ENCODE measurements at places on chromosomes 4 and X. TPM values are rescaled to one million over a fixed set of nuclear protein-coding genes. Genes with fewer than 3 reads are reported as not detected.

GRCh38 chr4:2255501-2256155 lies 6.3 kb downstream of the MXD4 start:
- no peak for DNase-seq

- DNase-seq: no peak
Observed at GRCh38 chr4:186840222-186840701, 116.6 kb upstream of the FAT1 start.

GRCh38 chrX:152866386-152866785 lies 31.5 kb upstream of the ZNF185 start:
- DNase-seq: no peak

The FAT4 gene
- 3.8 TPM for total RNA-seq

The ATP1B4 gene
- not detected for total RNA-seq

The PAGE1 gene
- not detected for total RNA-seq

The TCEAL1 gene
- 11.3 TPM for total RNA-seq

DNA sequence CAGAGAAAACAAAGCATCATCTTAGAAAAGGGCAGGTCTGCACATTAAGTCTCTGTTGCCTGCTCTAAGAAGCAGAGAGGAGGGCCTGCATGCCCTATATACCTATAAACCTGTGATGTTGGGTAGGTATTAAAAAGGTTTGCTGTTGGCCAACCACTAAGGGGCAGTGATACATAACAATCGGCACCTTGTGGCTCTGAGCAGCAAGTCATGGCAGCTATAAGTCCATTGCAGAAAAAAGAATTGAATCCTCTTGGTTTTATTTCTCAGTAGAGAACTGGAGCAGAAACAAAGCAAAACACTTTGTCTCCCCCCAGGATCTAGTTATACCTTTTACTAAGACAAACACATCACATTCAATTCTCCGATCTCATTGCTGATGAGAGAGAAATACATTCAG lies 1364.4 kb downstream of the STIM2 start:
- no peak for DNase-seq

DNA sequence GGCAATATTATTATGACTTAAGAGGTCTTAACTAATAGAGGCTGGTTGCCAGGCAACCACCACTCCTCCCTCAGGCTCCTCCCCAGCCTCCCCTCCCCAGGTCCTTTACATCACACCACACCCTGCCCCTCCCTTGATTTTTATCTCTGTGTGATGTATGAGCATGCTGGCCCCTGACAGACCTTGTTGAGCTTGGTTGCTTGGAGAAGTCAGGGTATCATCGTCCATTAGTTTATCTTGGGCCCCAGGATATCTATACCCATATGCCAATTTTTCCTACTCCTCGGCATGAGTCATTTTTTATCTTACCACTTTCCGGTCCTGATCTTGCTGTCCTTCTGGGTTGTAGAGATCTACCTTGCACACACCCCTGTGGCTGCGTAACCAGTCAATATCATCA lies 2.5 kb downstream of the AKAP4 start:
- peak; percentile 4 for DNase-seq

The DSPP gene
- under 0.01 TPM for total RNA-seq

The SYTL5 gene
- not detected for total RNA-seq

The CFAP99 gene
- total RNA-seq: 0.27 TPM

DNA sequence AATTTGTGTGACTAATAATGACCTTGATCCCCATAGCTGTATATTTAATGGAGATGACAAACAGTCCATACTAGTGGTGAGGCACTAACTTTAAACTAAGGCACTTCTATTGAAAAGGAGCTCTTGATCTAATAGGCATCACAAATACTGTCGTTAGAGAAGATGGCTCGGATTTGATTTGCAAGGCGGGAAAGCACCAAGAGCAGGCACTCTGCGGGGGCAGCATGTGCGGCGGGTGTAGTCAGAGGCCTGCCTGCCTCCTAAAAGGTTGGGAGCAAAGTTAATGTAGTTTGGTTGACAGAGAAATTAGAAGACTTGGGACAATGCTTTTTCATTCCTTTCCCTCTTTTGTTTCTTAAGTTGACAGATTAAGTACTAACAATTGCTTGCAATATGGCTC lies 278.8 kb downstream of the CFAP299 start:
- DNase-seq: no peak

The UBA1 gene
- 224 TPM for total RNA-seq

- DNase-seq: no peak
Observed at GRCh38 chr4:121278811-121279368, 101.9 kb downstream of the QRFPR start.

The UVSSA gene
- total RNA-seq: 11.0 TPM

The HHIP gene
- total RNA-seq: 0.27 TPM

GRCh38 chr4:112668131-112668530 lies 31.2 kb downstream of the LARP7 start:
- no peak for DNase-seq

The UGT8 gene
- 0.27 TPM for total RNA-seq

The NPY2R gene
- total RNA-seq: under 0.01 TPM

GRCh38 chr4:143230683-143231082 lies 46.0 kb downstream of the USP38 start:
- DNase-seq: no peak

GRCh38 chr4:113872426-113873260 lies 106.8 kb downstream of the ARSJ start:
- DNase-seq: no peak

GRCh38 chrX:151789179-151789800 lies 54.7 kb downstream of the CNGA2 start:
- no peak for DNase-seq

GRCh38 chrX:17644001-17644400 lies 93.3 kb upstream of the SCML1 start:
- DNase-seq: no peak

The AKAP4 gene
- total RNA-seq: not detected

DNA sequence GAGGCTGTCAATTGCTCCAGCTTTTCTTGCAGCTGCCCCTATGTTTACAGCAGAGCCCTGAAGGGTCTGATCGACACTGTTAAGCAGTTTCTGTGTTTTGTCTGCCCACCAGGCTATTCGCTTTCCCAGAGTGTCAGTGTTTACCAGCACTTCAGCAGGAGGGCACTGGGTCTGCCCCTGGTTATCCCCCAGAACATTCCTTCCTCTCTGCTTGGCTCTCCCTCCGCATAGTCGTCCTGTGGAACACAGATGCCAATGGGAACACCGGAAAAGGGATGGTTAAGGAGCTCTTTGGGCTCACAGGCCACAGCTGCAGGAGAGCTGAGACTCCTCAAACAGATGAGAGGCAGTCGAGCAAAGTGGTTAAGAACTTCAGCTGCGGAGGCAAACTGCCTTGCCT lies 71.3 kb upstream of the FBXW7 start:
- DNase-seq: no peak

DNA sequence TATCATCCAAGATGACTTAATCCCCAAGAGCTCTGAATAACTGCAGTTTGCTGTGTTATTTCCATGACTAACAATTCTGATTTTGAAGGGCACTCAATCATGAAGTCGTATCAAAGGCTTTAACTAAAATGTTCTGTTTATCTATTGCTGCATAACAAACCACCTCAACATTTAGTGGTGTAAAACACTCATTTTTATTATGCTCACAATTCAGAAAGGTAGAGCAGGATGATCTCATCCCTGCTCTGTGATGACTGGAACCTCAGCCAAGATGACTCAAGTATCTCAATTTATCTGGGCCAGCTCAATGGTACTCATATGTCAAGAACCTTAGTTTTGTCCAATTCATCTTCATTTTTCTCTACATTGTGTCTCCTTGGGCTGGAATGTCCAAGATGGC lies 451.1 kb downstream of the PPARGC1A start:
- no peak for DNase-seq

The MAOB gene
- total RNA-seq: under 0.01 TPM

- DNase-seq: peak; percentile 39
Observed at GRCh38 chr4:36399762-36400353, 118.4 kb downstream of the DTHD1 start.

GRCh38 chr4:88967883-88968331 lies 89.1 kb downstream of the FAM13A start:
- no peak for DNase-seq

The ERCC6L gene
- total RNA-seq: 0.27 TPM

GRCh38 chr4:53019485-53020382 lies 157.6 kb downstream of the RASL11B start:
- DNase-seq: no peak

DNA sequence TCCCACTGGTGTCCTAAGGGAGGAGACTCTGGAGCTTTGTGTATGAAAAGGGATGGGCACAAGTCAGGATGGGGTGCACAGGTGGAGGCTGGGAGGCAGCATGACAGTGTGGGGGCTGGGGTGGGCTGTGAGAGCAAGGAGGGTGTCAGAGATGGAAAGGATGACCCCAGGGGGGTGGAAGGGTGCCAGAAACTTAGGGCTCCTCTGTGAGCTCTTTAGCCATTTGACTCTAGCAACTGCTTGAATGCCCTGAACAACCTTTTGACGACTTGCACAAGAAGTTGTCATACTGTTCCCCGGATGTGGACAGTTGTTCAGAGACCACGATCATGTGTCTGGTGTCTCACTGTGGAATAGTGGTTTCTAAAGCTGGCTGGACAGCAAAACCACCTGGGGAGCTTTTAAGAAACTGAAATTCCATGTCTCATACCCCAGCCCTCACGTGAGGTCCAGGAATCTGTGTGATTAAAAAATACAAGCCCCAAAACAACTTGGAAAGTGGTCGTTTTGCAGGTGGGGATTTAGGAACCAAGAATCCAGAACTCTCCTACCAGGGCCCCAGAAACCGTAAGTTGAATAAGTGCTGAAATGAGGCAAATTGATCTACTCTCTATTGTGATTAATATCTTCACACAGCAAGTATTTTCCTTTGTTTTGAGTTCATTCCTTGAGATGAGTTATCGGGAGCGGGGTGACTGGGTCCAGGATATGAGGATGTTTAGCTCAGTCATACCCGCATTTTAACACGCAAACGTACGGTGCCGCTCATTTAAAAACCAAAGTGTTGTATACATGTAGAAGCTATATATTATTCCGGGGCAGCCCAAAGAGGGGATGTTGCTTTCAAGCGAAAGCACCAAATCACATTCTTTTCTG lies 3.4 kb downstream of the RHOH start:
- no peak for DNase-seq

DNA sequence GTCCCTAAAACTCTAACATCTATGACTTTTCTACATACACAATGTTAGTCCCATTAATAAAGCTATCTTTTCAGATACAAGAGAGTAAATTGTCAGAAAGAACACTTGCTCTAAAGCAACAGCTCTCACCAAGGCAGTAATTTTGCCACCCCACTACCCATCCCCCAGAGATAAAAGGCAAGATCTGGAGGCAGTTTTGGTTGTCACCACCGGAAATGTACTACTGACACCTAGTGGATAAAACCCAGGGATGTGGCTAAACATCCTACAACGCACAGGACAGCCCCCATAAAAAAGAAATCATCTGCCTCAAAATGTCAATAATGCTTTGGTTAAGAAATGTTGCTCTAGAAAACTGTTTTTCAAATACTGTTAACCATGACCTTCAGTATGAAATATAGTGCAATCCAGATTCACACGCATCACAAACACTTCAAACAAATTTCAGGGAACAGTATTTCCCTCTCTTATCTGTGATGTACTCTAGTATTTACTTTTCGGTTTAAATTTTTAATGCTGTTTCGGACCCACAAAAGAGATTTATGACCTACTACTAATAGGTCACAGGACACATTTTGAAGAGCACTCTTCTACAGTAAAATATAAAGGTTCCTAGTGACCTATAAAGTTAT lies 5.1 kb downstream of the FBXL5 start:
- DNase-seq: peak; percentile 87

DNA sequence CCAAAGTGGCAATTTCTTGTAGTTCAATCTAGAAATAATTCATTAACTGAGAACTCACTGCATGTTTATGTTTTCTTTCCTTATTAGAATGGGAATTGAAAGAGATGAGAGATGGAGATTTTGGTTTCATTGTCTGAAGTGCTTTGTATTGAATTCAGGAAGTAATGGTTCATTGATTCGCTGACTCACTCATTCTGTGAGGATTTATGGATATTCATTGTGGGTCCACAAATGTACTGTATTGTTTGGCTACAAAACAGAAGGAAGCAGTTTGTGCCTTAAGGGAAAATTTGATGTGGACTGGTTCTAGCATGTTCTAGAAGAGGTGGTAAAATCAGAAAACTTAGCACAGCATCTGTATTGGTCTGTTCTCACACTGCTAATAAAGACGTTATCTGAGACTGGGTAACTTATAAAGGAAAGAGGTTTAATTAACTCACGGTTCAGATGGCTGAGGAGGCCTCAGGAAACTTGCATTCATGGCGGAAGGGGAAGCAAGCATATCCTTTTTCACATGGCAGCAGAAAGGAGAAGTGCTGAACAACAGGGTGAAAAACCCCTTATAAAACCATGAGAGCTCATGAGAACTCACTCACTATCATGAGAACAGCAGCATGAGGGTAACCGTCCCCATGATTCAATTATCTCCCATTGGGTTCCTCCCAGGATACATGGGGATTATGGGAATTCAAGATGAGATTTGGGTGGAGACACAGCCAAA lies 132.3 kb upstream of the VCX3A start:
- DNase-seq: no peak

DNA sequence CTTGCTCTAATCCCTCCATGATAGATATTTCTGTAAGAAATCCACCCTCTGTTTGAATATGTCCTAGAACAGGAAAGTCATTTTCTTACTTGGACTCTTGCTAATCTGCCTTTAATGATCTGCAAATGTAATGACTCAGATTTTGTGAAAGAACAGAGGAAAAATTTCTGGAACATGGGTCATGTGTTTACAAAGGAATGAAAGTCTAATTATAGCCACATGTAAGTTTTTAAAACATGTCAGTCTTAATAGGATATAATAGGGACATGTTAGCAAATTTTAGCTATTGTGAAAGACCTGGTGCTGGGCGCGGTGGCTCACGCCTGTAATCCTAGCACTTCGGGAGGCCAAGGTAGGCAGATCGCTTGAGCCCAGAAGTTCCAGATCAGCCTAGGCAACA lies 47.6 kb downstream of the GRK4 start:
- no peak for DNase-seq

The FHDC1 gene
- total RNA-seq: under 0.01 TPM

GRCh38 chr4:5839751-5840674 lies 52.9 kb downstream of the CRMP1 start:
- DNase-seq: no peak

GRCh38 chr4:118865091-118865708 lies 23.5 kb upstream of the SYNPO2 start:
- no peak for DNase-seq

The CT45A10 gene
- not detected for total RNA-seq

The PLP1 gene
- total RNA-seq: not detected

Measured in hematopoietic multipotent progenitor cell (in vitro differentiated cells).